ENCODE measurements at places on chromosomes 4 and X.

DNA sequence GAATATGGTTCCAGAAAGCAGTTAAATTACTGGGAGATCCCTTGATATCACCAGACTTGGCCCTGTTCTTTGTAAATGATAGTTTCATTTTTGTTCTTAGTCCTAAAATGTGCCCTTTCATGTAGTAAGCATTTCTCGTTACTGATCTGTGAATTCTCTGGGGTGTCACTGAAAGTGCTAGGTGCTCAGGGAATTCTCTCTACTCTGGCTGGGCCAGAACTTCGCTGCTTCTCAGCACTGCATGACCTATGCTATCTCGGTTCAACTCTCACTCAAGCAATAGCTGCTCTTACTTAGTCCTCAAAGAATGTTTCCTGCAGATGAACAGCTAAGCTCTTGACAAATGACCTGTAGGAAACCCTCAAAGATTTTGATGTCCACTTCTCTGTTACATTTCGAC, 1144.3 kb downstream of the ADGRL3 start:
- no peak for DNase-seq

GRCh38 chrX:111151764-111152163, 55.8 kb downstream of the PAK3 start:
- DNase-seq = no peak

GRCh38 chr4:133588306-133588705, 439.2 kb downstream of the PCDH10 start:
- no peak for DNase-seq

DNA sequence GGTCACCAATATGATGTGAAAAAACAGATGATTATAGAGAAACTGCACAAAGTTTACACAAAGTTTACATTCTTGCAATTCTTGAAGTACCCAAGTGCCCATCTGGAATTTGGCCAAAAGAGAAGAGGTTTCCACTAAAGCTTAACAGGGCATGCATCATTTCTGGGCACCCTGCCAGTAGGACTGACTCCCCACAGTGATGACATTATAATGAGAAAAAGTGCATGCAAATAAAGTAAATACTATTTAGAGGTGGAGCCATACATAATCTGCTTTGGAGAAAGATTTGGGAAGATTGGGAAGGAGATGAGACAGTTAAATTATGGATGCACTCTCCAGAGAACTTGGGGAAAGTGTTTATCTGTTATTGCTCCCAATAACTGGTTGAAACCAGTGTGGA, 93.7 kb upstream of the TRPC3 start:
- DNase-seq = peak; percentile 91

GRCh38 chrX:147912093-147912801, 528 bp downstream of the FMR1 start:
- peak; percentile 44 for DNase-seq

DNA sequence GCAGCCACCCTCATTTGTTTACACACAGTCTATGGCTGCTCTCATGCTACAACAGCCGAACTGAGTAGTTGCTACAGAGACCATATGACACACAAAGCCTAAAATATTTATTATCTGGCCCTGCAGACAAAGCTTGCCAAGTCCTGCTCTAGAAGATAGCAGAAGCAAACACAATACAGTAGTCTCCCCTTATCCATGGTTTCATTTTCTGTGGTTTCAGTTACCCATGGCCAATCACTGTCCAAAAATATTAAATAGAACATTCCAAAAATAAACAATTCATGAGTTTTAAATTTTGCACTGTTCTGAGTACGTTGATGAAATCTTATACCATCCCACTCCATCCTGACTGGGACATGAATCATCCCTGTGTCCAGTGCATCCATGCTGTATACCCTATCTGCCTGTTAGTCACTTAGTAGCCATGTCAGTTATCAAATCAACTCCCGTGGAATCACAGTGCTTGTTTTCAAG, 40.2 kb upstream of the ZNF81 start:
- DNase-seq = peak; percentile 64

GRCh38 chr4:111027526-111027925, 404.6 kb upstream of the PITX2 start:
- DNase-seq = no peak

DNA sequence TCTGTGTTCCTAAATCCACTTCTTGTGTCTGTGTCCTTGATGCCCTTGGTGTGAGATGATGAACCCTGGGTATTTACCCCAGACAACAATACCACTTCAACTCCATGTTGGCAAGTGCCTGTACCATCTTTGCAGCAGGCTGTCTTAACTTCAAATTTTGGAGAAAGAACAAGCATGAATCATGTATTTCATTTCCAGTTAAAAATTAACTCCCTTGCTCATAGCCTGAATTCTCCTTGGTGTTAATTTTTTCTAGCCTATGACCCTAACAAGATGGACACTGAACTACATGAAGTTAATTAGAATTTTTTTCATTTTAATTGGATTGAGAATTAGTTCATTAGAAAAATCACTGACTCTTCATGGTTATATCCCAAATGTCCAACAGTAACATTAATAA, 267.8 kb upstream of the INTU start:
- no peak for DNase-seq
